ENCODE measurements at places on chromosomes 7 and 10.

- no peak for DNase-seq
Measured at GRCh38 chr10:82477776-82478175, 602.8 kb downstream of the NRG3 start.

DNA sequence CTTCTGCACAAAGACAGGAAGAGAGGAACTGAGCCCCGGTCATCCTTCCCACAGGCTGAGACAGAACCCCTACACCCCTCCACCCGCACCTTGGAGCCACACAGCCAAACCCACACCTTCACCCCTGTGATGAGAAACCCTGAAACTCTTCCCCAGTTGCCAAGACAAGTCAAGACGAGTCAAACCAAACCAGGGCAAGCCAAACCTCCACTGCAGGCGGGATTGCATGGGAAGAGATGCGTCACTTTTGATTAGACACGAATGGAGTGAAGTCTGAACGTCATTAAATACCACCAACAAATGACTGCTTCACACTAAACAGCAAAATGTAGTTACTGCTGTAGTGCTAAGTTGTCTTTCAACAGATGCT is 73.8 kb downstream of the PRPF18 start:
- DNase-seq: no peak

- no peak for DNase-seq
Measured at GRCh38 chr7:21903020-21903786, 42.5 kb downstream of the CDCA7L start.

- no peak for DNase-seq
Measured at GRCh38 chr7:44673771-44674170, 67.3 kb downstream of the OGDH start.

DNA sequence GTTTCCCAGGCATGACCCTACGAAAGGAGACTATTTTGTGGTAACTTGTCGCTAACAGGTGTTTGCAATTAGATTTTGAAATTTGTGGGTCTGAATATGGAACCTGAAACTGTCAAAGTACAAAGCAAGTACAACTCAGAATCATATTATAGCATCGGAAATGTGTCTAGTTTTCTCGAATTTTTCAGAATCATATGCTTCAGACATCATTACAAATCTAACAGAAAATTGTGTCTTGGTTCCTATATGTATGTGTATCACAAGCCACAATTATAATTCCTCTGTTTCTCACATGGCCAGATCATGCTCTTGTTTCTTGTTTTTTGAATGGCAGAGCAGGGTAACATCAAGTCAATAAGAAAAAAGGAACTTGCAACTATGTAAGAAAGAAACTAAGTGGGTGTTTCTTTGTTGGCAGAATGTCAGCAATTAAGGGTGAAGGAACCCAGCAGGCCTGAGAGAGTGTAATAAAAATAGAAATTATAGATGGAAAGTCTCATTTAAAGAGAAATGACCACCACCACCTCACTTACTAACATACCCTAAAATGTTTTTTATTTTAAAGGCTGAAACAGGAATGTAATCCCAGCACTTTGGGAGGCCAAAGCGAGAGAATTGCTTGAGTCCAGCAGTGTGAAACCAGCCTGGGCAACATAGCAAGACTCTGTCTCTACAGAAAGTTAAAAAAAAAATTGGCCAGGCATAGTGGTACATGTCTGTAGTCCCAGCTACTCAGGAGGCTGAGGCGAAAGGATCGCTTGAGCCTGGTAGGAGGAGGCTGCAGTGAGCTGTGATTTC is 51.3 kb downstream of the PRTFDC1 start:
- no peak for DNase-seq

GRCh38 chr7:27916372-27916771 is 176.4 kb downstream of the TAX1BP1 start:
- no peak for DNase-seq

DNA sequence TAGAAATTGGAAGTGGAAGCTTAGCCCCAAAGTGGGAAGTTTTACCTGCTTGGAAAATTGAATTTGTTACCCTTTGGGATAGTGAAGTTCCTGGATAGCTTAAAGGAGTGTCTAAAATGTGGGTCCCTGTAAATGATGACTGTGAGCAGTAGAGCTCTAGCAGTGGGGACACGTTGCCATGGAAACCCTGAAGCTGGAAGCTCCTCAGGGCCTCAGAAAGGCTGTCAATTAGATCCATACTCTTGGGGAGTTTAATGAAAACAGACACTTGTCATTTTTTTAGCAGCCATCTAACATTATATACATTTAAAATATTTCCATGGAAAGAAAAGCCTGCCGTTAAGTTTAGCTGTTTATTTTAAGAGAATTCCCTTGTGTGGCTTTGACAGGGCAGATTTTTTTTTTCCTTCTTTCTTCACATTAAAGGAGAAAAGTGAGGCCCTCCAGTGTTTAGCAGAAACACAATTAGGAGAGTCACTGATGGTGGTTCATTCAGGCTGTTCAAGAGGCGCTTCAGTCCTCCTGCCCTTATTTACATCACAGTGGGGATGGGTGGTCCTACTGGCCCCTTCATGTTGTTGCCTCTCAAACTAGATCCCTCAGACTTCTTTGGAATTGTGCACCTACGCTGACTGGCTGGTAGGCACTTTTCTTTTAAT is 518.4 kb downstream of the CCSER2 start:
- DNase-seq: no peak

DNA sequence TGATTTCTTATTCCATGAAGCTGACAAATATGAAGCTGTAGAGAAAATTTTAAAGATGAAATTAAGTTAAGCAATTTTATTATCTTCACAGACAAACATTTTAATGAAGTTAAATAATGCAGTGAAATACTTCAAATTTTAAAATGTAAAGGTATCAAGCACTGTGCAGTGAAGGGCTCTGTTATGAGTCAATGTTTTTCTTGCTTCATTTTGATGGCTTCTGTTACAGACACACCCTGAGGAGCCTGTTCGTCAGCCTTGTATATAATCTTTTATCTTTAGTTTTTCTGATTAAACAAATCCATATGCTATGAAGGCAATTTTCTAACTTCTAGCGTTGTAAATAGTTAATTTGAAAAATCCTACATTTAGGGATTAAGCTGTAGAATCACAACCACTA is 18.5 kb downstream of the VSTM2A start:
- no peak for DNase-seq

- no peak for DNase-seq
Measured at GRCh38 chr7:22582863-22583622, 83.1 kb upstream of the STEAP1B start.

GRCh38 chr7:120725376-120726039 is 132.4 kb downstream of the TSPAN12 start:
- no peak for DNase-seq

- DNase-seq: no peak
Measured at GRCh38 chr7:68785036-68785435, 813.2 kb upstream of the AUTS2 start.

DNA sequence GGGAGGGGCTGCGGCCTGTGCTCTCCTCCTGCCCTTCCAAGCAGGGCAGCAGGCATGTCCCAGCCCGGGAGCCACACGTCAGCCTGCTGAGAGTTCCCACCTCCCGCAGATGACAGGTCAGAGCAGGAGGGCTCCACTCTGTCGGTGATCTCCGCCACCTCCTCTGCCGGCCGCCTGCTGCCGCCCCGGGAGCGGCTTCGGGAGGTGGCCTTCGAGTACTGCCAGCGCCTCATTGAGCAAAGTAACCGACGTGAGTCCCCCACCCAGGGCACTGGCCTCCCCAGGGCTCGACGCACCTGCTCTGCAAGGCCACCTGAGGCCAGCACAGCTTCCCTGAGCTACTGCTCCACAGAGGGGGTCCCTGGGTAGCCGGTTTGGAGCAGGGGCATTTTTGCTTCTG is 9.4 kb downstream of the AP5Z1 start:
- no peak for DNase-seq

GRCh38 chr7:90119178-90119971 is 34.9 kb upstream of the STEAP1 start:
- peak; percentile 54 for DNase-seq

DNA sequence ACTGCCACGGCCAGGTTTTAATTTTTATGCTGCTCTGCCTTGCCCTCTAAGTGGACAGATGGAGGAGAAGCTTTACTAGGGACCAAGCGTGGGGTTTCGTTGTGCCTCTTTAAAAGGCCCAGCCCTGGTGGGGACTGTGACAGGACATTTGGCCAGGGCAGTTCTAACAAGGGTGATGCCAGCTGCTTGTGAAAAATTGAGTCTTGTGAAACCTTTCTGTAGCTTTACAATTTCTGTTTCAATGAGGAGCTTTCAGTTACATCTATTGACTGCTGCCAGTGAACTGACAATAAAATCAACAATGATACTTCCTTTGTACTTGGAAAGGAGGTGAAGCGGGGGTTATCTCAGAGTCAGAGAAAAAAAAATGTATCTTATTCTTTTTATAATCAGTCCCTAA is 233.1 kb upstream of the CSTF2T start:
- no peak for DNase-seq

GRCh38 chr10:22619101-22619500 is 95.3 kb downstream of the PIP4K2A start:
- no peak for DNase-seq

DNA sequence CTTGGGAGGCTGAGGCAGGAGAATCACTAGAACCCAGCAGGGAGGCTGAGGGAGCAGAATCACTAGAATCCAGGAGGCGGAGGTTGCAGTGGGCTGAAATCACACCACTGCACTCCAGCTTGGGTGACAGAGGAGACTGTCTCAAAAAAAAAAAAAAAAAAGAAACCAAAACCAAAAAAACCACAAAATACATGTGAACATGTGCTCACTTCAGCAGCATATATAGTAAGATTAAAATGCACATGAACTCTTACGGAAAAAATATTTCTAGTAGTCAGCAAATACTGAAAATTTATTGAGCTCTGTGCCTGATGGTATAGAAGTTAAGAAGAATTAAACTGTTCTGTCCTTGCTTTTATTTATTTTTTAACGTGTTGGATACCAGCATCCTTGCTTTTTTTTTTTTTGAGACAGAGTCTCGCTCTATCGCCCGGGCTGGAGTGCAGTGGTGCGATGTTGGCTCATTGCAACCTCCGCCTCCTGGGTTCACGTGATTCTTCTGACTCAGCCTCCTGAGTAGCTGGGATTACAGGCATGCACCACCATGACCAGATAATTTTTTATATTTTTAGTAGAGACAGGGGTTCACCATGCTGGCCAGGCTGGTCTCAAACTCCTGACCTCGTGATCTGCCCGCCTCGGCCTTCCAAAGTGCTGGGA is 9.6 kb upstream of the ZNF487 start:
- DNase-seq: peak; percentile 71

GRCh38 chr7:55515569-55516279 is 56.6 kb downstream of the VOPP1 start:
- no peak for DNase-seq

- DNase-seq: no peak
Measured at GRCh38 chr10:78288663-78289062, 255.0 kb downstream of the RPS24 start.

DNA sequence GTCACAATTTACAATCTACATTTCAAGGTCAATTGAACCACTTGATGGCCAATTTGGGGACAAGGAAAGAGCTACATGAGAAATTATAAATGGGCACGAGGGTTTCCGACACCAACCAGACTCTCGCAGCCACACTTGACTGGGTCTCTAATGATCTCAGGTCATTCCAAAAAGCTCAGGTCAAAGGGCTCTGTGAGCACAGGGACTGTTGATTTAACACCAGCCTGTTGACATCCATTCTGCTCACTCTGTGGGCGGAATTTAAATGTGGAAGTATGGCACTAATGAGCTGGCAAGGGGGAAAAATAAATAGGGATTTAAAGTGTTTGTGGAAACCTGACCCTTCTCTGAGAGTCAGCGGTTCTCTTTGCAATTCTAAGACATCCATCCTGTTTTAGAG is 810.7 kb upstream of the AUTS2 start:
- no peak for DNase-seq

DNA sequence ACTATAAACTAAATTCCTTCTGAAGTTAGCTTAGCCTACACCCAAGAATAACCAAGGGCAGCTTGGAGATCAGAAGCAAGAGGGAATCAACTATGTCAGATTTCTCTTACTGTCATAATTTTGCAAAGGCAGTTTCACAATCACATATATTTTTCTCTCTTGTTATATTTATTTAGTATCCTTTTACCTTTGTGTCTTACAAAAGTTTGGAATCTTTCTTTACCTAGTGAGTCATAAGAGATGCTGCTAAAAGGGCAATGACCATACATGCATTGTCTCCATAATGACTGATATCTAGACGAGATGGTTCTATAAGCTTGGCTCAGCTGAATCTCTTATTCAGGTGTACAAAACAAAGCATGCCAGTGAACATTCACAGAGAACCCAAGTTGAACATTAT is 61.1 kb downstream of the PPP1R17 start:
- no peak for DNase-seq

- DNase-seq: no peak
Measured at GRCh38 chr7:48217266-48217665, 46.0 kb downstream of the ABCA13 start.

DNA sequence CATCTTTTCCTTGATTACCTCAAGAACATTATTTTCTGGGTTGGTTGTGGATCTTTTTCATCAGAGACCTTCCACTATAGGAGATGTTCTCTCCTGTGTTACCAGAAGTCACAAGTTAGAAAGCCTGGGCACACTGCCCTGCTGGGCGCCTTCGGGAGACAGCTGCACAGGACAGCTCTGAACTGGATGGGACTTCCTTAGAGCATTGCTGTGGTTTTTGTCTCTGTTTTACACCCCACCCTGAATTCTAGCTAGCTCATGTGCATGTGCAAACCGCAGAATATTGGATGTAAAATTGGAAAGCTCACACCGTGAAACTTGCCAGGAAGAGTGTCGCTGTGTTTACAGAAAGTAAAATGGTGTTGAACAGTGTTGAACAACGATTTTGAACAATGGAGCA is 54.4 kb upstream of the SEC61G start:
- no peak for DNase-seq

- no peak for DNase-seq
Measured at GRCh38 chr7:92506363-92506762, 22.0 kb downstream of the PEX1 start.

DNA sequence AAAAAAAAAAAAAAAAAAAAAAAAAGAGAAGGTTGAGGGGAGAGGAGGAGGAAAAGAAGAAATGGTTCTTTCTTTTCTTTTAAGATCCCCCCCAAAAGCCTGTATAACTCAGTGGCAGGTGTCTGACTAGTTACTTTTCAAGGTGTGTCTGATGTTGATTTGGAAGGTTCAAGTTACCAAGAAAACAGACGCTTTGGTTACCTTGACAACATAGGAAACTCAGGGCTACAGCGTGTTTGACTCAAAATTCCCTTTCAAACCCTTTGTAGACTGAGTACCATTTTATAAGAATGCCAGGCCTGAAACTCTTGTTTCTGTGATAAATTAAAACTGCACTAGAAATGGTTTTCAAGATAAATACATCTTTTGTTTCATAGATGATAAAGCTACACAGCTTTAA is 286.8 kb downstream of the SKIDA1 start:
- no peak for DNase-seq

- DNase-seq: no peak
Measured at GRCh38 chr10:28046579-28046978, 47.7 kb upstream of the ODAD2 start.

DNA sequence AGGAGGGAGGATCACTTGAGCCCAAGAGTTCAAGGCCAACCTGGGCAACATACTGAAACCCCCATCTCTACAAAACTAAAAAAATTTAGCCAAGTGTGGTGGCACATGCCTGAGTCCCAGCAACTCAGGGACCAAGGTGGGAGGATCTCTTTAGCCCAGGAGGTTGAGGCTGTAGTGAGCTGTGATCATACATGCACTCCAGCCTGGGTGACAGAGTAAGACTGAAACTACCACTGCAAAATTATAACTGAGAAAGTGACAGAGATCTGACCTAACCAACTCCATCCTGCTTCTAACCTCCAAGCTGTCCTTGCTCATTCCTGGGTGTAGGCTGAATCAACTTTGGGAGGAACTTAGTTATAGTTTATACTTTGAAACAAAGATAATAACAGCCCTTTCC is 59.4 kb downstream of the HTR7 start:
- DNase-seq: no peak

GRCh38 chr10:32061440-32061839 is 5.2 kb upstream of the KIF5B start:
- DNase-seq: no peak

Measured in stimulated activated CD4-positive, alpha-beta T cell treated with anti-CD3 and anti-CD28 coated beads, Interleukin-15, amount 100 ng/mL, for 24 hours (primary cell).